ENCODE measurements at places on chromosomes 7 and 10.

GRCh38 chr7:14761510-14762296 lies 140.8 kb downstream of the DGKB start:
- DNase-seq = peak; percentile 61

- DNase-seq = no peak
Measured at GRCh38 chr7:113722006-113722405, 196.8 kb downstream of the PPP1R3A start.

- DNase-seq = no peak
Measured at GRCh38 chr7:54253036-54253373, 289.2 kb upstream of the VSTM2A start.

GRCh38 chr10:6305401-6306321 lies 102.9 kb downstream of the PFKFB3 start:
- no peak for DNase-seq

DNA sequence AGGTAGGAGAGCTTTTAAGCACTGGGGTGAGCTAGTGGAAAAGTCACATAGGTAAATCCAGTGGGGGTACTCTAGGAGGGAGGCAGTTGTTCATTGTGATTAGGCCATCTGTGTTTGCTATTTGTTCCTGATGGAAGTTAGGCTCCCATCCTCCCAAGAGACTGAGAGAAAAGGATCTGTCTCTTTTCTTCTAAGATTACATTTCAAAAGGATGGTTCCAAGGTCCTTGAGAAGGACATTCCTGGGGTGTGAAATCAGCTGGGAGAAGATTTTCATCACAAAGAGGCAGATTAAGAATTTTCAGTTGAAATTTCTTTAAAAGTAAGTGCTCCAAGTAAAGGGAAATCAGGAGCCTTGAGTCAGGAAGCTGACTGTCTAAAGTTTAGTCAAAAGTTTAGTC lies 210.8 kb upstream of the CSTF2T start:
- no peak for DNase-seq

- no peak for DNase-seq
Measured at GRCh38 chr7:37149051-37149772, 299.5 kb downstream of the ELMO1 start.

DNA sequence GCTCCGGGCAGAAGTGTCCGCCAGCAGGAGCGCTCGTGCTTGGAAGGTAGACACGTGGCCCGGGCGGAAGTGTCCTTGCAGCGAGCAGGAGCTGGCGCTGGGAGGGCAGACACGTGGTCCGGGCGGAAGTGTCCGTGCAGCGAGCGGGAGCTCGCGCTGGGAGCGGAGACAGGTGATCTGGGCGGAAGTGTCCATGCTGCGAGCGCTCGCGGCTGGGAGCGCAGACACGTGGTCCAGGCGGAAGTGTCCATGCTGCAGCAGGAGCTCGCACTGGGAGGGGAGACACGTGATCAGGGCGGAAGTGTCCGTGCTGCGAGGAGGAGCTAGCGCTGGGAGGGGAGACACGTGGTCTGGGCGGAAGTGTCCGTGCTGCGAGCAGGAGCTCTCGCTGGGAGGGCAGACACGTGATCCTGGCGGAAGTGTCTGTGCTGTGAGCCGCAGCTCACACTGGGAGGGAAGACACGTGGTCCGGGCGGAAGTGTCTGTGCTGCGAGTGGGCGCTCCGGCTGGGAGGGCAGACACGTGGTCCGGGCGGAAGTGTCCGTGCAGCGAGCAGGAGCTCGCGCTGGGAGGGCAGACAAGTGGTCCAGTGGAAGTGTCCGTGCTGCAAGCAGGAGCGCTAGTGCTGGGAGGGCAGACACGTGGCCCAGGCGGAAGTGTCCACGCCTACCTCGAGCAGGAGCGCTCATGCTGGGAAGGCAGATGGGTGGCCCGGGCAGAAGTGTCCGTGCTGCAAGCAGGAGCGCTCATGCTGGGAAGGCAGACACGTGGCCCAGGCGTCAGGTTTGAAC lies 41.1 kb upstream of the PRKAR1B start:
- DNase-seq = no peak

DNA sequence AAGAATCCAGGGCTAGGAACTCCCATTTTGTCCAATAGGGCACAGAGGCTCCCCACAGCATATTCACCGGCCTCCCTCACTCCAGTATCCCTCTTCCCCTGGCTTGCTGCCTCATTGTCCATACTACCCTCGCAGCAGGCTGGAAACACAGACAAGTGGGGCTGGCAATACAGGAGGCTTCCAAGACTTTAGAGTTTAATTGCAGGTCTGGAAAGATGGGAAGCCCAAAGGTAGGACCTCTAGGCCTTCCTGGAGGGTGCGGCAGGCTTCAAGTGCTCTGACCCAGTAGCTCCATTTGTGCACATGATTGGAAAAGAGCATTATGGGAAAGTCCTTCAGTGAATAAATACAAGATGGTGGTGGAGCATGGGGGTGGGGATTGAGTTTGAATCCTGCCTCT lies 166.7 kb downstream of the EVX1 start:
- no peak for DNase-seq

- no peak for DNase-seq
Measured at GRCh38 chr10:53579773-53580172, 807.2 kb upstream of the MBL2 start.

GRCh38 chr7:130500463-130500862 lies 8.6 kb downstream of the MEST start:
- no peak for DNase-seq

GRCh38 chr10:8794860-8795259 lies 740.4 kb downstream of the GATA3 start:
- DNase-seq = no peak

DNA sequence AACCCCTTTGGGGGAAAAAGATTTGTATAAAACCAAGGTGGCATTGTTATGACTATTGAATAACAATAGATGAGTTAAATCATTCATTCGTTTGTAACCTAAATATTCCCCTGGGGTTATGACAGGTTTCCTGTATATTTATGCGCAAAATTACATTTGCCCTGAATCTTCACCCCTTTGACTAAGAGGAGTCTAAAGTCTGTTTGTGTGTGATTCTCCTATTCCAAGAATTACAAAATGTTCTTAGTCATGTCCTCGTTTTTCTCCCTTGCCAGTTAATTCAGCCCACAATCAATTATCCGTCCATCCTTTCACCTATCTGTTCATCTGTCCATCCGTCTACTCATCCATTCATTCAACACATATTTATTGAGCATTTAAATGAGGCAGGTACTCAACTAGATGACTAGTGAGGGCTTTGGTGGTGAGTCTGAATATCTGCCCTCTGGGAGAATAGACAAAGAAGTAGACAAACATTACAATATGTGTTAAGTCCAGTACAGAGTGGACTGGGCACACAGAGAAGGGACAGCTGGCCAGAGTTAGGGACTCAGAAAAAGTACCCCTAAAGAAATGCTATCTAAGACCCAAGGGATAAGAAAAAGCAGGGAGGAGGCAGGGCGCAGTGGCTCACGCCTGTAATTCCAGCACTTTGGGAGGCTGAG lies 35.6 kb upstream of the TCF7L2 start:
- no peak for DNase-seq

DNA sequence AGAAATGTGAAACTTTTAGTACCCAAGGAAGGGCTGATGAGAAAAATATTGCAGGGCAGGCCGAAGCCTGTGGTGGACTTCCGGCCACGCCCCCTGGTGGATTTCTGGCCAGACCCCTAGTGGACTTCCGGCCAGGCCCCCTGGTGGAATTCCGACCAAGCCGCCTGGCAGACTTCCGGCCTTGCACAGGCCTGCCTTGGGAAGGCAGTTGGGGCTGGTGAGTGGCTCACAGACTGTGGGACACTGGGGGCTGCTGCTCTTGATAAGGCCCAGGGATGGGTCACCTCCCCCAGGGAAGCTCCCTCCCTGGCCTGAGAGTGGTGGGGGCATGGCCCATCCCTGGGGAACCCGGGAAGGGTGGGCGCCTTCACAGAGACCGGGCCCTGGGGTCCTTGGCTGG lies 116.4 kb upstream of the MKI67 start:
- no peak for DNase-seq

GRCh38 chr7:68015122-68015977 lies 1018.7 kb downstream of the TYW1 start:
- DNase-seq = no peak

DNA sequence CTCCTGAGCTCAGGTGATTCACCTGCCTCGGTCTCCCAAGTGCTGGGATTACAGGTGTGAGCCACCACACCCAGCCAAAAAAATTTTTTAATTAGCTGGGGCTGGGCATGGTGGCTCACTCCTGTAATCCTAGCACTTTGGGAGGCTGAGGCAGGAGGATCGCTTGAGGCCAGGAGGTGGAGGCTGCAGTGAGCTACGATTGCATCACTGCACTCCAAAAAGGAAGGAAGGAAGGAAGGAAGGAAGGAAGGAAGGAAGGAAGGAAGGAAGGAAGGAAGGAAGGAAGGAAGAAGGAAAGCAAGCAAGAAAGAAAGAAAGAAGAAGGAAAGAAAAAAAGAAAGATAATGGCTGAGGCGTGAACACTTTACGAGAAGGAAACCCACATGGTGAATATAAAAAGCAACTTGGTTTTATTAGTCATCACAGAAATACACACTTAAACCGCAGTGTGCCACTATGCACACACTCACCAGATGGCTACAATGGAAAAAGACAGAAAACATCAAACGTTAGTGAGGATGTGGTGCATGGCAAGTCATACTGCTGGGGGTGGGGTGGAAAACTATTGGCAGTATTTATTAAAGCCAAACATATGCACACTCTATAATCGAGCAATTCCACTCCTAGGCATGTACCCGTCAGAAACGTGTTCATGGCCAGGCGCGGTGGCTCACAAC lies 4.4 kb upstream of the CCL26 start:
- peak; percentile 88 for DNase-seq

DNA sequence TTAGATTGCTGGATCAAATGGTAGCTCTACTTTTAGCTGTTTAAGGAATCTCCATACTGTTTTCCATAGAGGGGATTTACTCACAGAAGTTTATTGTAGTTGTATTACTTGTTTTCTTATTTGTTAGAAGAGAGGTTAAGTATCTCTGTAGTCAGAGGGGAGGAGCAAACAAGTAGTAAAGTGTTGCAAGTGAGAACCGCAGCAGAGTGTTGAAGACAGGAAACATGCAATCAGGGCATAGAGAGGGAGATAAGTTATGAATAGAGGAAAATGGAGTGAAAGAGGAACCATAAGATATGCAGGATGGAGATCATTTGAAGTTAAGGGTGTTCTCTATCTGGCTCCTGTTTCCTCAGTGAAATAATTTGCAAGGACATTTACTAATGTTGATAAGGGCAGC lies 331.4 kb upstream of the TMEM229A start:
- no peak for DNase-seq

DNA sequence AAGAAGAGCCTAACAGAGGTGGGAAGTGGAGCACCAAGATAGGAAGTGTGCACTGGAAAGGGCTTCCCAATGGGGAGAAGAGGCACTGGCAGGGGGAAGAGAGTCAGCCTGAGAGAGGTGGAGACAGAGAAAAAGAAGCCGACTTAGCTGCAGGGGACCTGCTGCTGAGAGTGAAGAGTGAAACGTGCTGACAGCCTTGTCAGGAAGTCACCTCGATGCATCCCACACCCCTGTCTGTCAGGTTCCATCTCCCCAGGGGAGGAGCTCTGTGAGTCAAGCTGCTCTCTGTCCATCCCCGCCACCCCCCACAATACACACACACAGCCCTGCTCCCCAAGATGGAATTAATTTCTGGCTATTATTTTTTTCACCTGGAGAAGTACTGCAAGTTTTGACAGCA lies 14.0 kb downstream of the KAZALD1 start:
- DNase-seq = no peak

GRCh38 chr7:123480107-123480506 lies 54.3 kb downstream of the IQUB start:
- no peak for DNase-seq

DNA sequence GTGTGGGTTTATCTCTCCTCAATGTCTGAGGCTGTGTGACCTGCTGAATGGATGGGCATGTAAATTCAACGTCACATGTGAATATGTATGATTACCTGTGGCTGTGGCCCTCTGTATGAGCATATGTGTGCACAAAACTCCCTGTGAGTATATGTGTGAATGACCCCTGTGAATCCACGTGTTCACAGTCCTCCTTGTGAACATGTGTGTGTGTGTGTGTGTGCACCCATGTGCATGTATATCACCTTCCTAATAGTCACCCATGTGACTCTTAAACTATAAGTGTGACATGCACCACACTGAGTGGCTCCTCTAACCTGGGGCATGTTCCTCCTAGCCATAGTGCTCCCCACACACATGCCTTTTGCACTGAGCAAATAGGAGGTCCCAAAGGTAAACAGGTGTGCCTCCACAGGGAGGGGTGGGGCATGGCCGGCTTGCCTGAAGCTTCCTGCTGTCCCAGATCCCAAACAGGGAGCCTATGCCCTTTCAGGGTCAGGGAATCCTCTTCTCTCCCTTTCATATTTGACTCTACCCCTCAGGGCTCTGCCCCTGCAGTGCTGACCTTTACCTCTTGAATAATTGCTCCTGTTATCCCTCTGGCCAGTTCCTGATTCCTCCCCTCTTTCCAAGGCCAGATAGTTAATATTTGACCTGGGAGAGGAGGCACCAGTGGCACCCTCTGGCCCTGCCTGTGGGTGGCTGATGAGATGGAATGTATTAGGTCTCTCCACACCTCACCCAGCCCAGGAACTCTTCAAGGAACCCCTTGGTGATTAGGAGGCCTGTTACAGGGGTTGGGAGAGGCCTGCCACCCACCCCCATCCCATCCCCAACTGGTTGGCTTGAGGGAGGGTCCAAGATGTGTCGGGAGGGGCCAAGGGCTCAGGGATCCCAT lies 1.9 kb downstream of the SEMA4G start:
- DNase-seq = no peak

DNA sequence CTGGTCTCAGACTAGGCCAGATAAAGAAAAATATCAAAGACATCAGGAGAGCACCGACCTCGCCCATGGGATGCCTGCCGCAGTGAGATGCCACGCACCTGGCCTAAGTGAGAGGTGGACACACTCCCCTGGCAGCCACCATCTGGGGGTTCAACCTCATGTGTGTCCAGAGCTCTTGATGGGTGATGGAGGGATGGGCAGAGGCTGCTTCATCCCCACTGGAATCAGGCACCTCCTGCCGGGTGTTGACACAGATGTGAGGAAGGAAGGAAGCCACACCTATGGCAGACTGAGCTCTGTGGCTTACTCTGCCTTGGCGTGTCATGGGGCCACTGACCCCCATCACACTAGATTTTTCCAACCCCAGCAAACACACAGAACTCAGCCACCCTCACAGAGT lies 11.4 kb downstream of the ZNF488 start:
- DNase-seq = no peak

DNA sequence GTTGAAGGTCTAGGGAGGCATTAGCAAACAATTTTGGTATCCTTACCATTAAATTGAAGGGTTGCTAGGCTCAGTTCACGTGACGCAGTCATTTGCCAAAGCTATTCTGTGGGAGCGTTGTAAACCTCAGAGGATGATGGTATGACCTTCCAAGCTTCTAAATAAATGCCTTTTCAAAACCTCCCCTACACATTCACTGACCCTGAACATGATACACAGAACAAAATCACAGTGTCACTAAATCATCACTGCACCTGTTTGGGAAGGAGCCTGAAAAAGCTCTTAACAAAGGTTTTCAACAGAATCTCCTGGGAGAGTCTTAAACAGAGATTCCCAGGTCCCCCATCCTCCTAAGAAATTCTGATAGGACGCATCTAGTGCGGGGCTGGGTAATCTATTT lies 13.2 kb upstream of the CCDC172 start:
- DNase-seq = no peak

Data from GM04503 (cell line).